ENCODE measurements at places on chromosomes 1 and 21.

DNA sequence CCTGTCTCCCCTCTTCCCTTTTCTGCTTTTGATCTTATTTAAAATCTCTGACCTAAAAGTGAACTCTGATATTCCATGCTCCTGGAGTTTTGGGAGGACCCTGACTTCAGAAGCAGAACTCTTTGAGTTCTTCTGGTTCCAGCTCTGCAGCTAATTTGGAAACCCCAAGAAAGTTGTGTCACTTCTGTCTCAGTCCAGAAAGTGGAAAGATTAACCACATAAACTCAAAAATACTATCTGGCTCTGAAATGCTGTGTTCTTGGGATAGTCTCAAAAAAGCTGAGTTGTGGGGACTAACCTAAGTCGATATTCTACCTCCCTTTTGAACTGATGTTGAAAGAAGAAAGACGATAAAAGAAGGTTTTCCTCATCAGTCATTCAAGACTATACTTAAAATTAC is 59.8 kb downstream of the ITPKB start:
- DNase-seq: no peak

DNA sequence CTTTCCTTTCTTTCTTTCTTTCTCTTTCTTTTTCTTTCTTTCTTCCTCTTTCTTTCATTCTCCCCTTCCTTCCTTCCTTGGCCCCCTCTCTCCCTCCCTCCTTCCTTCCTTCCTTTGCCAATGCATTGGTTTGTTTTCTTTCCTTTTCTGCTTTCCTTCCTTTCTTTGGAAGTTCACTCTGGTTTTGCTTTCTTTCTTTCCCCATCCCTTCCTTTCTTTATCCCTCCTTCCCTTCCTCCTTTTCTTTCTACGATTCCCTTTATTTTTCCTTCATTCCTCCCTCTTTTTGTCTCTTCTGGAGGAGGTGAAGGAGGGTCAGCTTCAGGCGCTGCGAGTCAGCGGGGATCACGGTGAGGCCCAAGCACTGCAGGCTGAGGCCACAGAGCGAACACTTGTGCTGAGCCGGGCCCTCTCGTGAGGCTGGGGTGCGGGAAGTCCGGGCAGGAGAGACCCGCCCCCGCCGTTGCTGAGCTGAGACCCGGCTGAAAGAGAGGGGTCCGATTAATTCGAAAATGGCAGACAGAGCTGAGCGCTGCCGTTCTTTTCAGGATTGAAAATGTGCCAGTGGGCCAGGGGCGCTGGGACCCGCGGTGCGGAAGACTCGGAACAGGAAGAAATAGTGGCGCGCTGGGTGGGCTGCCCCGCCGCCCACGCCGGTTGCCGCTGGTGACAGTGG is 1.5 kb downstream of the SIM2 start:
- no peak for DNase-seq

DNA sequence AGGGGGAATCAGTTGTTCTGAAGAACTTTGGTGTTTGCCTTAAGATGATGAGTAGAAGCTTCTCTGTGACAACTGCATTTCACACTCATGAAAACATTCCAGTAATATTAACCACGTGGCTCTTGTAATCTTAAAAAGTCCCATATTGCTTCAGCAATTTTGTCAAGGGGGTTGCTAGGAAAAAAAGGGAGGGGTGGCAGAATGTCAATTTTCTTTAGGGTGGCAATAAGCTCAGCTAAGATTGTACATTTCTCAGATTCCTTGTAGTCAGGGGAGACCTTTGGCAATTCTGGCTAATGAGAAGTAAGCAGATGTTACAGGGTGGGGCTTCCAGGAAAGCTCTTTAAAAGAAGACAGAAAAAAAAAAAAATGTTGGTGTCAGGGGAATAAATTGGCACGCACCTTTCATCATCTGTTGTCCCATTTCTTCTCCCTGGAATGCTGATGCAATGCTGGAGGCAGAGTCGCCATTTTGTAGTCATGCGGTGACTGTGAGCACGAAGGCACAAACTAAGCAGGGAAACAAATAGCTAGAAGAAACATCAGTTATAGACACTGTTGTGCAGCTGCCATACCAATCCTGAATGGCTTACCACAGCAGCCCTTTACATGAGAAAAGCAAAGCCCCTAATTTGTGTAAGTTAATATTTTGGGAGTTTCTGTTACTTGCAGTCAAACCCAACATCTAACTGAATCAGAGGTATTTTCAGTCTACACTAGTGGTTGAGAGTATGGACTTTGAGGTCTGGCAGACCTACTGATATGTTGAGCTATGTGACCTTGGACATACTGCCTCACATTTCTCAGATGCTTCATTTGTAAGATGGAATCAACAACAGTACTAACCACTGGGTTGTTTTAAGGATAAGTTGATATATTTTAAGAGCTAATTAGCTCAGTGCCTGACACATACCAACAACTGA is 56.1 kb upstream of the MRPS6 start:
- DNase-seq: no peak

DNA sequence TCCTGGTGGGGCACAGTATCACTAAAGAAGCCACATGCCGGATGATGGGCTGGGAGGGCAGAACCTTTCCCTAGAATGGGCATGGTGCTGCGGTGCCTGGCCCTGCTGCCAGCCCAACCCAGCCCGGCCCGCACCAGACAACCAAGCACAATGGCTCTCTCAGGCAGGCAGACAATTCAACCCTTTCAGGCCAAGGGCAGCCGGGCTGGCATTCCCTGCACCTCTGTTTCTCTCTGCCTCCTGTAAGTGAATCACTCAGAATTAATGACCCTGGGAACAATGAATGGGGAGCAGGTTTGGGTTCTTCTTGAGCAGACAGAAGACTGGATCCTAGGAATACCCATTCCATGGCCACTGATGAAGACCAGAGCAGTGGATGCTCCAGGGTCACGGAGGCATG is 41.0 kb upstream of the IFFO2 start:
- DNase-seq: no peak

GRCh38 chr21:46538262-46538661 is 66.6 kb downstream of the S100B start:
- no peak for DNase-seq

DNA sequence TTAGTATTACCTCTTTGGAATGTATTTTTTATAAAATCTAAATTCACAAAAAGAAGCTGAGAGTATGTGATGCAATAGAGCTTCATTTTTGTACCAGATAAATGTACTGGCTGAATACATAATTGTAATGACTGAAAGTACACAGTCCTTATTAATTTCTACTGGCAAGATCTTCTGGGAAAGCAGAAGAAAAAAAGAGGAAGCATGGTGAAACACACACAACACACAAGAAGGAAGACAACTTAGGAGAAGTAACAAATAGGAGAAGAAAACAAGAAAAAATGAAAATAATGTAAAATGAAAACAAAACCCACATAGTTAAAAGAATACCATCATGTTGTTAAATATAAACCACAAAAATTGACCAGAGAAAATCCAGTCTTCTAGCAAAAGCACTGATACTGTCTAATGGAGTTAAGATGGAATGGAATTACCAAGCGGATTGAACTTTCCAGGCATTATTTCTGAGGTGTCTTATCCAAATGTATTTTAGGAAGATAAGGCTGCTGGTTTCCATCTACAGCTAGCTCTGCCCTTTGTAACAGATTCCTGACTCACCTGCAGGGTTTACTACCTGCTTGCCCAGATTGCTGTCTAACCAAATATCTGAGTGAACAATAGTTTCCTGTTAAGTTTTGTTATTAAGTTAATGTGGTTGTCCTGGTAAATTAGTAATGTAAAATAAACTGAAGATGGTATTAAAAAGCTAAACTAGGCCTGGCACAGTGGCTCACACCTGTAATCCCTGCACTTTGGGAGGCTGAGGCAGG is 4.5 kb upstream of the COP1 start:
- DNase-seq: no peak

DNA sequence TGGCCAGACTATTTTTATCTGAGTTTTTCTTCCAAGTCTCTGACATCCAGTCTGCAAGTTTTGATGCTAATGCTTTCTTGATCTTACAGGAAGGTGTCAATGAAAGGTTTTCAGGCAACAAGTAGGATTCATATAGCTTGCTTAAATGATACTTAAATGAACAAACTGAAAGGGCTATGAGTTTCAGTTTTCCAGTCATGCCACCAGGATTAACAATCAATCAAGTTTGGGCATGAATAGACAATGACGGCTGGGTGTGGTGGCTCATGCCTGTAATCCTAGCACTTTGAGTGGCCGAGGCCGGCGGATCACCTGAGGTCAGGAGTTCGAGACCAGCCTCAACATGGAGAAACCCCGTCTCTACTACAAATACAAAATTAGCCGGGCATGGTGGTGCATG is 34.3 kb upstream of the SLC16A1 start:
- no peak for DNase-seq

- DNase-seq: no peak
Measured at GRCh38 chr1:10622910-10623685, 148.3 kb downstream of the PEX14 start.

DNA sequence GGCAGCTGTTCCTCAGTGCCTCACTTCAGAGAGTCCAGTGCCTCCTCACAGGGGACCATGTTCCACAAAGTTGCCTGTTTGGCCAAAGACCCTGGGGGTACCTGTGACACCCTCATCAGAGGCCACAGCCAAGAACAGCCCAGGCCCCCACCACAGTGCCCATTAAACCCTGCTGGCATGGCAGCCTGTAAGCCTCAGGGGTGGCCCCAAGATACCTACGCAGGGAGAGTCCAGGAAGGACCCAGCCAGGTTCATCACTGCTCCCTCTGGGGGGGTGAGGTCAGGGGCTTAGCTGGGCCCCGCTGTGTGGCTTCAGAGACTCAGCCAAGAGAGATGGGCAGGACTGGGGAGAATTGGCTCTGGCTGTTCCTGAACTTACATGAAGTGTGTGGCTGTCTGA is 19.1 kb upstream of the PRDM16 start:
- DNase-seq: no peak

DNA sequence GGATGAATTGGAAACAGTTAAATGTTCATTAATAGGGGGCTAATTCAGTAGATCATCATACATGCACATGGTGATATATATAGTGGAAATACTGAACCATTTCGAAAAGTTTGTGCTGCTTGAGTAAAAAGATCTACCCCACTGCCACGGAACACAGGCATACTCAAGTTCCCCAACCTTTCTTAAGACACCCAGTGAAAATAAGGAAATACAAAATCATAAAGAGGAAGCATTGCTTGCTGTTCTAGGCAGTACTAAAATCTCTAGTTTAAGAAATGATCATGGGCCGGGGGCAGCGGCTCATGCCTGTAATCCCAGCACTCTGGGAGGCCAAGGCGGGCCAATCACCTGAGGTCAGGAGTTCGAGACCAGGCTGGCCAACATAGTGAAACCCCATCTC is 37.6 kb upstream of the KIRREL1 start:
- DNase-seq: no peak

GRCh38 chr1:19723874-19724273 is 59.2 kb downstream of the HTR6 start:
- DNase-seq: no peak

GRCh38 chr1:156664046-156664766 is 13.0 kb downstream of the NES start:
- no peak for DNase-seq

DNA sequence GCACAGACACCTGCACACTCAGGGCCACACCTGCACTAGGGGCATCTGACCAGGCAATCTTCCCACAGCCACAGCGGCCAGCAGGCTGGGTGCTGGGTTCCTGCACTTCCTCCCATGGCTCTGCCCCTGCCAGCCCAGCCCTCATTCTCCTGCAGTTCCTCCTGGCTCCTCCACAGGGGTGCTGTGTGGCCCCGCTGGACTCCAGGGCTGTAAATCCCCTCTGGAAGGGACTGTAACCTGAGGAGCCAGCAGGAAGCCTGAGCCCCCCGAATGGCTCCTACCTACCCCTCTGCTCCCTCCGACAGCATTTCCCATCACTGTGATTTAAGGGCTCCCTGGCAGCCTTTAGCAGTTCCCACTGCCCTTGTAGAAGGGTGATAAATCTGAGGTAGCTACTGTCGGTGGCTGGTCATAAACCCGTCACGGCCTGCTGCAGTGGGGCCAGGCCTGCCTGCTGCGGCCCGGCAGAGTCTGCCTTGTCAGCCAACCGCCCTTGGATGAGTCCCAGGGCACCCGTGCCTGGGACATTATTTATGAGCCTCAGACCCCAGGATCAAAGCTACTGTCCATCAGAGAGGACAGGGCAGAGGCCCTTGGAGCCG is 8.8 kb downstream of the UBL4B start:
- no peak for DNase-seq

DNA sequence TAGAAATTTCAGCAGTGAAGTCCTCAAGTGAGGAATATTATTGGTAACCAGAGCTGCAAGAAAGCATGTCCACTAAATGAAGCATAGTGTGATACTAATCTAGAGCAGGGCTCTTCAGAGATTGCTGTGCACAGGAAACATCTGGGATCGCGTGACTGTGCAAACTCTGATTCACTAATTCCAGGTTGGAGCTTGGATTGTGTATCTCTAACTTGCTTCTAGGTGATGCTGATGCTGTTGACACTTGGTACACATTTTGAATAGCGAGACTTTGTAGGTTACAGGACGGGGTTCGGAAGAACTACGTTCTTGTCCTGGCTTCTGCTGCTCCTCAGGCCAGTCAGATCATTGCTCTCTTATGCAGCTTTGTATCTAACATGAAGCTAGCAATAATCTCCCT is 66.5 kb downstream of the PRRX1 start:
- DNase-seq: no peak

DNA sequence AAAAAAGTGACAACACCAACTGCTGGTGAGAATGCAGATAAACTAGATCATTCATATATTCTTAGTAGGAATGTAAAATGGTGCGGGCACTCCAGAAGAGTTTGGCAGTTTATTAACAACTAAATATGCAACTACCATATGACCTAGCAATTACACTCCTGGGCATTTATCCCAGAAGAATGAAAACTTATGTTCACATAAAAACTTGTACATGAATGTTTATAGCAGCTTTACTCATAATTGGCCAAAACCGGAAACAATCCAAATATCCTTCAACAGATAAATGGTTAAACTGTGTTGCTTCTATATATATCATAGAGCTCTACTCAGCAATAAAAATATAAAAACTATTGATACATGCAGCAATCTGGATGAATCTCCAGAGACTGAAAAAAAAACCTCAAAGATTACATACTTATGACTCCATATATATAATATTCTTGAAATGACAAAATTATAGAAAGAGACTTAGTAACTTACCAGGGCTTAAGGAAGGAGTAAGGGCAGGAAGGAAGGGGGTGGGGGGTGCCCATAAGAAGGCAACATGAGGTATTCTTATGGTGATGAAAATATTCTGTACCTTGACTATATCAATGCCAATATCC is 99.9 kb downstream of the KCNH1 start:
- DNase-seq: no peak

- no peak for DNase-seq
Measured at GRCh38 chr21:43338951-43339350, 88.0 kb downstream of the SIK1 start.

All from cortex of kidney (tissue), 1 donor.